Stimulated activated CD4-positive, alpha-beta T cell treated with anti-CD3 and anti-CD28 coated beads, Interleukin-12 subunit alpha, Interleukin-12 subunit beta, amount 100 ng/mL, for 48 hours (primary cell): ENCODE measurements at places on chromosomes 6 and 20.

GRCh38 chr6:165671222-165671768, 8.3 kb upstream of the PDE10A start:
- DNase-seq, result no peak

DNA sequence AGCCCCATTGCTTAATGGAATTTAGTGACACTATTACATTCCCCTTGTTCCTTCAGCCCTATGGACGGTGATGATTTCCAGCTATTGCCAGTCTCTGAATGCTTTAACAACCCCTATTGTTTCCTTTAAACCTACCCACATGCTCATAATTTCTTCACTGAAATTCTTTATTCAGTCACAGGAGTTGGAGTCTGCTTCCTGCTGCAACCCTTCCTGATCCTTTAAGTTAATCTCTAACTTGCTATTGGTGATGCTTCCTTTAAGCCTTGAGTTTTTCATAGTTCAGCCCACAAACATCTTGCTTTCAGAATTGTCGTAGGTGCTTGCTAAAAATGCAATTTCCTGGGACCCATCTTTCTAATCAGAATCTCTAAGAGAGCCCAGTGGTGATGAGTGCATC, 66.3 kb upstream of the TNFAIP3 start:
- no peak for DNase-seq

GRCh38 chr20:10309326-10309725, 90.7 kb downstream of the SNAP25 start:
- DNase-seq, result no peak

GRCh38 chr6:29680904-29681303, at the start of gene ZFP57:
ZFP57 (minus strand) TSS chr6:29681152; CDS start chr6:29677003, 4,149 bp downstream.
- DNase-seq, result no peak

GRCh38 chr6:7846966-7847818, 63.4 kb downstream of the TXNDC5 start:
- no peak for DNase-seq

DNA sequence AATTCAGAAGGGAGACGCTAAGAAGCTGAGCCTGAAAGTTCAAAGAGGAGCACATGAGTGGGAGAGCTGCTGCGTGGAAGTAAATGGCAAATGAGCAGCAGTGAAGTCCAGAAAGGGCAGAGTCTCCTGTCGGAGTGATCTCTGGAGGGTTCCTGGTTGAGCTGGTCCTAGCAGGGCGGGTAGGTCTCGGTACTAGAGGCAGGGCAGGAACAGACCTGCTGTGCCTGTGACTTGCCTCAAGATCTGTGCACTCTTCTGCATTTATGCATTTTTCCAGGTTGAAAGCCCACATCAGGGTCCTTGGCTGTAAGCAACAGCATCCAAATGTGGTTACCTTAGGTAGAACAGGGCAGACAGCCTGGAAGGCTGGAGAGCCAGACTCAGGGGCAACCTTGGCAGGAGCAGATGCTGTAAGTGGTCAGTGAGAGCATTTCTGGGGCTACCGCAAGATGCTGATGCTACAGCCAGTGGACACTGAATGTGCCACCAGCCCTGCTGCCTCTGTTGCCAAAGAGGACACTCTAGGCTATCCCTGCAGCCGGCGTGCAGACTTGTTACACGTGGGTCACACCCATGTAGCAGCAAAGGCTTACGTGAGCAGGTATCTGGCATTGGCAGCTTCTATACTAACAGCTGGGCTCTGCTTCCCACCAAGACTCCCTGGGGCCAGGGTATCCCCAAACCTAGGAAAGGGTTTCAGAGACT, 8.4 kb downstream of the DUSP22 start:
- DNase-seq, result no peak

- no peak for DNase-seq
These were observed 2.5 kb downstream of the AKIRIN2 start for GRCh38 chr6:87699576-87699975.

DNA sequence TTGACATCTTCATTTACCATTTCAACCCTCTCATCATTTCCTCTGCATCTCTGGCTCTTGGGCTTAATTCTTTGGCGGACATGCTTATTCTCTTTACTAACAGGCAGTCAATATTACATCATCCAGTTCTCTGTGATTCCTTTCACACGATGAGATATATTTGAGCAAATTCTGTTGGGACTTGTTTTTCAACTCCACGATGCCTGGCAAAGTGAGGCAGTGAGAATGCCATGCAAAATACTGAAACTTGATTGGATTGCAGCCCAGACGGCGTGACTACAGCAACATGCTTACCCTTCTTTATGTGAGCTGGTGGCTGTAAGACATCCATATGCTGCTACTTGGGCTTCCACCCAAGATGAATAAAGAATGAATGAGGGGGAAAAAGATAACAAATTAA, 101.7 kb upstream of the SPACA1 start:
- DNase-seq, result no peak

DNA sequence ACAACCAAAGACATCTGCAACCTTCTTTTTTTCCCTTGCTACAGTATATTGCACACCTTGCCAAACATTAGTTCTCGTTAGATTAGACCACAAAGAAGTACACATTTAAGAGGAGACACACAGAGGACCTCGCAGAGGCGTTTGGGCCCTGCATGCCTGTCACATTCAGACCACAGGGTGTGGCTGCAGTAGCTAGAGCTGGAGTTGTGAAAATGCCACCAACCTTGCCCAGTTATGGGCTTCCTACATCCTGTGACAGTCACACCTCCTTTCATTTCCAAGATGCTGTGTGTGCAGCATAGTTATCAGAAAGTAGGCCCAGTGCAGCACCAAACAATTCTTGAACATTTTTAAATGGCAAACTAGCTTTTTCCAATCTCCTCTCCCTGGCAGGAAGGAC, 2.4 kb downstream of the SYNE1 start:
- no peak for DNase-seq

- DNase-seq, result no peak
These were observed 25.8 kb downstream of the CAP2 start for GRCh38 chr6:17419189-17419575.

GRCh38 chr6:75261299-75261698, 17.7 kb upstream of the COX7A2 start:
- no peak for DNase-seq

DNA sequence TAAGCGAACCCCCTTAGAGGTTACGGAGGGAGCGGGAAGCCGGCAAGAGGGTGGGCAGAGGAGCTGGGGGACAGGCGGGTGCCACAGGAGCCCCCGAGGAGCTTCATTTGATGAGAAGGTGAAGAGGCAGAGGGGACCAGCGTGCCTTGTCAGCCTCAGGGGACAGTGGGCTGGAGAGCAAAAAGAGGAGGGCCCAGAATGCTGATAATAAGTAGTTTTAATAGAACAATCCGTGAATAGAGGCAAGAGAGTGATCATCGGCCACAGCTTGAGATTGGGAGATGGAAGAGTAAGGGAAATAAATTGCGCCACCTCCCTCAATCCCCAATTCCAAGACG, 1.3 kb downstream of the COL19A1 start:
- no peak for DNase-seq

- DNase-seq, result no peak
These were observed 28.0 kb downstream of the PPP1R3G start for GRCh38 chr6:5113096-5113495.

DNA sequence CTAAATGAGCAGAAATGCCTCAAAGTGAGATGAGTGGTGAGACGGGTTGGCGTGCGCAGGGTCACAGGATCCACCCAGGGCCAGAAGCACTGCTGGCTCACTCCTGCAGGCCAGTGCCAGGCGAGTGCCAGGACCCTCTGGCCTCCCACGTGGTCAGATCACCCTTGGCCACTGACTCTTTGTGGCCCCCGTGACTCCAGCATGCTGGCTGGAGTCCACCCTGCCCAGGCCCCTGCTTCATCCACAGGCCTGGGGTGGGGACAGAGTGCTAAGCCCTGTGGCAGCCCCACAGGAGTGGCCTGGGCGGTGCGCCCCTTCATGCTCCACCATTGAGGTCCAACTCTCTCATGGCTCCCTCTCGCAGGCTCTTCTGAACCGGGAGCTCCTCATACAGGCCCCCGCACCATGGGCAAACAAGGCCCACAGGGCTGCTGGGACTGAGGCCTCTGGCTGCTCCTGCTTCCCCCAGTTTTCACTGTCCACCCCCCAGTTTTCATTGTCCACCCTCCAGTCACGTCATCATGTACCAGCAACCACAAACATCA, 61.6 kb downstream of the ABHD12 start:
- no peak for DNase-seq

DNA sequence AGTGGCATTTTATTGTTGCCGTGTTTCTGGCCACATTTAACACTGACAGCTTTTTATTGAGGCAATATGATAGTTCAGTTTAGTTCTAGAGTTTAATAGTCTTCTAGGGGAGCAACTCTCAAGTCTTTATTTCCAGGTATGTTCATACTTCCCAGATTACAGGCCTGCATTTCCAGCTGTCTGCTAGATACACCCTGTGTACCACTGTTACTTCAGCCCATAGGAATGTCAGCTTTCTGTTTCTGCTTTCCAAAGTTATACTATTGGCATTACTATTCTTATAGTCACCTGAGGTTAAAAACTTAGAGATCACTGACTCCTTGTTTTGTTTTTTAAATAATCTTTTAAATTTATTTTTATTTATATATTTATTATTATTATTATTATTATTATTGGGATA, 7.6 kb downstream of the ZNF451 start:
- no peak for DNase-seq

GRCh38 chr6:98041056-98041455, 758.0 kb upstream of the MMS22L start:
- DNase-seq, result no peak

DNA sequence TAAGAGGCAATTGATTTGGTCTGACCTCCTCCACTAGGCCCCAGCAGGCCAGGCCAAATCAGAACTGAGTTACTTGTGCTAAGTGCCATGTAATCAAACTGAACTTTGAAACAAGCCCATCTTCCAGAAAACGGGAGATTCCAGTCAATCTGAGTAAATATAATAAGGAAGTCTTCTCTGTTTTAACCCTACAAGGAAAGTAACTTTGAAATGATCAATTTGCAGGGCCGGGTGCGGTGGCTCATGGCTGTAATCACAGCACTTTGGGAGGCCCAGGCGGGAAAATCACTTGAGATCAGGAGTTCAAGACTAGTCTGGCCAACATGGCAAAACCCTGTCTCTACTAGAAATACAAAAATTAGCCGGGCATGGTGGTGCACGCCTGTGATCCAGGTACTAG, 2.0 kb upstream of the SHLD1 start:
- DNase-seq, result no peak

GRCh38 chr6:144758602-144759001, 473.5 kb downstream of the UTRN start:
- DNase-seq, result no peak

- no peak for DNase-seq
These were observed 39.5 kb upstream of the THBS2 start for GRCh38 chr6:169293196-169293595.

- no peak for DNase-seq
These were observed 256.0 kb upstream of the TFAP2D start for GRCh38 chr6:50457351-50457750.

DNA sequence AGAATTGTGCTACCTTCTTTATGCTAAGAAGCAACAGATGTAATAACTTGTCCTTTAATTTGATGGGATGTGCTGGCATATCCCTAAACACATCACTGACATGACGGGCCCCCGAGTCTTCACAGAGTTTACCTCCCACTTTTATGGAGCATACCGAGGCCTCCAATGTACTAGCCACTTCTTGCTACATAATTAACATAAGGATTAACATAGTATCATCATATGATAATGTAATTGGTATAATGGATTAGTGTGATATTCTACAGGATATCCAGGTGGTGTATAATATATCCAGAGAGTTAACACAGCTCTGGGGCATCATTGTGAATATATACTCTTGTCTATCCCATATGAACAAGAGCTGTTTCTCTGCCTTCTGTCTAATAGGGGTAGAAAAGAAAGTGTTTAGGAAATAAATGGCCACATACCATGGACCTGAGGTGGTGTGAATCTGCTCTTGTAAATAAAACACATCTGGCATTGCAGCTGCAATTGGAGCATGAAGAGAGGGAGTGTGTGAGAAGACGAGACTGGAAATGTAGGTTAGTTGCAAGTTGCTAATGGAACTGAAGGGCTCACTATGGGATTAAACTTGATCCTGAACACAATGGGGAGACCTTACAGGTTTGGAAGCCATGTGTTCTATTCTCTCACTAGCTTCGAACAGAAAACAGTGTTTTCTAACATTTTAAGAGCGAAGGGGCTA, 102.3 kb downstream of the IYD start:
- DNase-seq, result no peak

- DNase-seq, result peak; percentile 54
These were observed 5.2 kb downstream of the OCSTAMP start for GRCh38 chr20:46545077-46545826.

DNA sequence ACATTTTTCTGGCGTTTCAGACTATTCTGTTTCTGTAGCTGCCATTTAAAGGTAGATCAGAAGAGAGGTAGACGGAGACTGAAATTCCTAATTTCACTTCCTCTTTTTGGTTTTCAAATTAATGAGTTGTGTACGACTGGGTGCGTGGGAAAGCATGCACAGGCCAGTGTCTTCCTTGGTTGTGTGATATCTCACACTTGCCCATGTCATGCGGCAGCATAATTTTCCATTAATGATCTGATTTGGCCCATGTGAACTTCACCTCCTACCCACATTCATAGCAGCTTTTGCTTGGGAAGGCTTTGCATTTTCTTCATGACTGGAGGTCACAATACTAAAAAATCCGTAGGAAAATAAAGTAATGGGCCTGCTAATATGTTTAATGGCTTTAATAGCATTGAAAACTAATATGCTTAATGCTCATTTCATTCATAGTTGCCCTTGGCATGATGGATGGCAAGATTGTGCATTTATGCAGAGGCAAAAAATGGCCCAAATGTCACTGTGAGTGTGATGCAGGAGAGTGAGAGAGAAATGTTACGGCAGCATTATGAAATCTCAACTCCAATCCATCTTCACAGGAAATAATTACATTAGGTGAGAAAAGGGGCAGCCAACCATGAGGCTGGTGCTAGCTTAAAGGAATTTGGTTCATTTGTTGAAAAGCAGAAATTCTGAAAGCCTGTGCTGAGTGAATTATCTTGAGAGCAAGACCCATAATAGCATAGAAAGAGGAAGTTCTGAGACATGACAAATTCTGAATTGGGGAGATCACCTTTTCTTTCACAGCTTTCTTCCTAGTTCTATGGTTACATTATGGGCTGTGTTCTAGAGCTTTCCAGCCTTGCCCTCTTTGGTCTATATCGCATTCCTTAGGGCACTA, 69.0 kb upstream of the UST start:
- no peak for DNase-seq

GRCh38 chr20:18265441-18265840, 22.9 kb upstream of the ZNF133 start:
- no peak for DNase-seq

DNA sequence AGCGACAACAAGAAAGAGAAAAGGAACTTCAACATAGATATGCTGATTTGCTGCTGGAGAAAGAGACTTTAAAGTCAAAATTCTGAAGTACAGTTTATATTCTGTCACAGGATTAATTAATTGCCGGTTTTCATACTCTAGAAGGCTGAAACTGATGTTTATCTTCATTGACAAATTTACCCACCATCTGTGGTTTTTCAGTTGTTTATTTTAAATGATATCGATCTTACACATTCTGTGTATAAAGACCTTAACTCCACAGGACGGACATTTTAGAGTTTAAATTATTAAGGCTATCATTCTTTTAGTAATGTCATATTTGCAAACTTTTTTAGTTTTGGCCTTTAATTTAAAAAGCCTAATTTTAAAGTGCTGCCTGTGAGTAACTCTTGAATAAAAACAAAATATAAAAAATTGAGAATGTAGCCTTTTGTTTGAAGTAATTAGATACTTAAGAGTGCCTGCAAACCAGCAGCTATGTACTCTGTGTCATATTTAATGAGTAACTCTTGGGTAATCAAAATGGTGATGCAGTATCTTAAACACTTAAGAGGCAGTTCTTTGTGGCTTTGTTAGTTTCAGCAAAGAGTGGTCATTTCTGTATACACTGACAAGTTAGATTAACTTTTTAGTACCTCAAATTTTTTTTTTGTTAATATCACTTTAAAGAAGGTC, 59.3 kb downstream of the CDC5L start:
- no peak for DNase-seq
